ENCODE measurements at places on chromosomes 12 and 14.

GRCh38 chr12:131372706-131373195 is 338.1 kb upstream of the SFSWAP start:
- DNase-seq, result no peak

GRCh38 chr12:18457362-18457761 is 196.0 kb downstream of the PIK3C2G start:
- no peak for DNase-seq

DNA sequence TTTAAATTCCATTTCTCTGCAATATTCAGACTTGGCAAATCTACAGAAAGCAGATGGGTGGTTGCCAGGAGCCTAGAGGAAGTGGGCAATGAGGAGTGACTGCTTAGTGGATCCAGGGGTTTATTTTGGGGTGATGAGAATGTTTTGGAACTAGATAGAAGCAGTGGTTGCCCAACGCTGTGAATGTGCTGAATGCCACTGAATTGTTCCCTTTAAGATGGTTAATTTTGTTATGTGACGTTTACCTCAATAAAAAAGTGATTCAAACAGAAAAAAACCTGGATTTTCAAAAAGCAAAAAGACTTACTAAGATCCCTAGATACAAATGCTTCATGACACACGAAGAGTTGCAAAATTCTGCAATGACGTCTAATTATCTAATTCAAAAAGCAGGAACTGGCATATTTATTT is 34.2 kb downstream of the DAO start:
- DNase-seq, result peak; percentile 27

DNA sequence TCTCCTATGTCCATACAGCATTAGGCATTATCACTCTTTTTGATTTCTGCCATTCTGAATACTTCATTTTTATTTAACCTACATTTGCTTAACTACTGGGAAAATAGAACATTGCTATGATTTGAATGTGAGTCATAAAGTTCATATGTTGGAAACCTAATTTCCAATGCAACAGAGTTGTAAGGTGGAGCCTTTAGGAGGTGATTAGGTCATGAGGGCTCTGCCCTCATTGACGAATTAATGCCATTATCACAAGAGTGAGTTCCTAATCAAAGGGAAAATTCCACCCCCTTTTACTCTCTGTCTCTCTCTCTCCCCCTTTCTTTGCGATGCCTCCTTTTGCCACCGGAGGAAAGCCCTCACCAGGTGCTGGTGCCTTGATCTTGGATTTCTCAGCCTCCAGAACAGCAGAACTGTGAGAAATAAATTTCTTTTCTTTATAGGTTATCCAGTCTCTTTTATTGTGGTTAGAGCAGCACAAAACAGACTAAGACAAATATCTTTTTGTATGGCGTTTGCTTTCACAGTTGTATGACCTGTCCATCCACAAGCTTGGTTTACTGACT is 180.1 kb upstream of the ARID2 start:
- DNase-seq, result no peak

- no peak for DNase-seq
Observed at GRCh38 chr12:4201333-4202100, 72.0 kb upstream of the CCND2 start.

DNA sequence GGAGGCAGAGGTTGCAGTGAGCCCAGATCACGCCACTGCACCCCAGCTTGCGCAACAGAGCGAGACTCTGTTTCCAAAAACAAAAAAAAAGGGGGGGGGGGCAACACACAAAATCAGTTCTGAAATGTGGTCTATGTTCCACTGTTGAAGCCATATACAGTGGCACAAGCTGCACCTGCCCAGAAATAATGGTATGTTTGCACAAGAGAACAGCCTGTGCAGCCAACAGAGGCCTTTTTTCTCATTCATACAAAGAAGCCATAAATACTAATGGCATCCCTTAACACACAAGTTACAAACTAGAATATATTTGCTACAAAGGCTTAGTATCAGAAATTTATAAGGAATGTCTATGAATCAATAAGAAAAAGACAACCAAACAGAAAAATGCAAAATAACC is 37.1 kb downstream of the ITPR2 start:
- DNase-seq, result no peak

- no peak for DNase-seq
Observed at GRCh38 chr12:109157986-109158385, 41.6 kb downstream of the ACACB start.

DNA sequence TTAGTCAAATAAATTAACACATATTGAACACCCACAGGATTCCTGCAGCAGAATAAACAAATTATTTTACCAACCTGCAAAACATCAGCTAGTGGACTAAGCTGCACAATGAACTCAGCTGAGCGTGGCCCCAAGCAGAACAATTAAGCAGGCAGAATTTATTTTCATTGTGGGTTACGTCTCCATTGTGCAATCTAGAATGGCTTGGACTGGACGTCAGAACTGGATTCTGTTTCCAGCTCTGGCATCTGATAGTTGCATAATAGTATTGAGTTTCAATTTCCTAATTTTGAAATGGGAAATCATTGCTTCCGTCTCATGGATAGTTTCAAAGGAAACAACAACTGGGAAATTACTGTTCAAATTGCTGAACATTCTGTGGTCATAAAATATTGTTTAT is 35.5 kb upstream of the RERG start:
- DNase-seq, result no peak

- peak; percentile 92 for DNase-seq
Observed at GRCh38 chr14:23567186-23568020, at the start of gene AP1G2. Gene AP1G2, minus strand, starts transcription at chr14:23567791. Its CDS starts 477 bp downstream, at chr14:23567314.

DNA sequence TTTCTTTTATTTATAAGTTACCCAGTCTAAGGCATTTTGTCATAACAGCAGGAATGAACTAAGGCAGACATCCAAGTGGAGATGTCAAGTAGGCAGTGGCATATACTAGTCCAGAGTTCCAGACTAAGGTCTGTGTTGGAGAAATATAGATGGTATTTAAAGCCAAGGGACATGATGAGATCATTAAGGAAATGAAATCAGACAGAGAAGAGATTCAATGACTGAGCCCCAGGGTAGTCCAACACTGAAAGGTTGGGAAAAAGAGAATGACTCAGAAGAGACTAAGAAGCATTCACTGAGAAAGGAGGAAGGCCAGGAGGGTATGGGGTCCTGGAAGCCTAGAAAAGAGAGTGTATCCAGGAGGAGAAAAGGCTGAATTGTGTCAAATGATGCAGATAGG is 442.2 kb upstream of the CCDC196 start:
- DNase-seq, result no peak

GRCh38 chr12:126212824-126213223 is 1147.6 kb downstream of the AACS start:
- no peak for DNase-seq

DNA sequence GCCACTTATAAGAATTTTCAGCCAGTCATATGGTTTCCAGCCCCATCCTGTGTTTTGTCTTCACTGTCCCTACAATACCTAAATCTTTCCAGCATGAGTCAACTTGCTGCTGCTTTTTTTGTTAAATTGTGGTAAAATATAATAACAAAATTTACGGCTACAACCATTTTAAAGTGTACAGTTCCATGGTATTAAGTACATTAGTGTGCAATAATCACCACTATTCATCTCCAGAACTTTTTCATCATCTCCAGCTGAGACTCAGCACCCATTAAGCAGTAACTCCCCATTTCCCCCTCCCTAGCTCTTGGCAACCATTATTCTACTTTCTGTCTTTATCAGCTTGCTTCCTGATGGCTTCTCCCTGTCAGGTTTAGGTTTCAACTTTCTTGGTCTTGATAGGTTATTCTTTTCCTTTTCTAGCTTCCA is 39.1 kb downstream of the FRS2 start:
- no peak for DNase-seq

DNA sequence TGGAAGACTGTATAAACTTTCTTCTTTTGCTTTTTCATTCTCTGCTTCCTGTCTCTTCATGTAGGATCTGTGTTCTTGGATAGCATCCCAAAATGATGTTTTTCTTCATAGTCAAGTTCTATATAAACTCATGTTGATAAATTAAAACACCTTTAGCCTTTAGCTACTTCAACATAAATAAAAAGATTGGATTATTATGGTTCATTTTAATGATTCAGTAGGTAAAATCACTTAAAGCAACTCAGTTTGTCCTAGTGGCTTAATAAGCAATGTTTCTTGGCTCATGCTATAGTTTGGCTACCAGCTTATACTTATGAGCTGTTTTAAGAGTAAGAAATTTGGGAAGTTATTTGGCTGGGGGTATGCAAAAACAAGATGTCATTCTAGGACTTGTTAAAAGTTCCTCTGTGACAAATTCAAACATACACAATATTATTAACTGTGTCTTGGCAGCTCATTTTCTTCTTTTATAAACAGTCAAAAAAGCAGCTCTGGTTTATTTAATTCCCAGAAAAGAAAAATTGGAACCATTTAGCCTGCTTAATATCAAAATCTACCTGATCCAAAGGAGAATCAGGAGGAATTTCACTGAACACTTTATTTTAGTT is 111.4 kb downstream of the TMTC3 start:
- DNase-seq, result no peak

GRCh38 chr12:116978791-116979508 is 68.2 kb downstream of the FBXW8 start:
- no peak for DNase-seq

- no peak for DNase-seq
Observed at GRCh38 chr14:84208451-84208850, 1321.5 kb upstream of the FLRT2 start.

DNA sequence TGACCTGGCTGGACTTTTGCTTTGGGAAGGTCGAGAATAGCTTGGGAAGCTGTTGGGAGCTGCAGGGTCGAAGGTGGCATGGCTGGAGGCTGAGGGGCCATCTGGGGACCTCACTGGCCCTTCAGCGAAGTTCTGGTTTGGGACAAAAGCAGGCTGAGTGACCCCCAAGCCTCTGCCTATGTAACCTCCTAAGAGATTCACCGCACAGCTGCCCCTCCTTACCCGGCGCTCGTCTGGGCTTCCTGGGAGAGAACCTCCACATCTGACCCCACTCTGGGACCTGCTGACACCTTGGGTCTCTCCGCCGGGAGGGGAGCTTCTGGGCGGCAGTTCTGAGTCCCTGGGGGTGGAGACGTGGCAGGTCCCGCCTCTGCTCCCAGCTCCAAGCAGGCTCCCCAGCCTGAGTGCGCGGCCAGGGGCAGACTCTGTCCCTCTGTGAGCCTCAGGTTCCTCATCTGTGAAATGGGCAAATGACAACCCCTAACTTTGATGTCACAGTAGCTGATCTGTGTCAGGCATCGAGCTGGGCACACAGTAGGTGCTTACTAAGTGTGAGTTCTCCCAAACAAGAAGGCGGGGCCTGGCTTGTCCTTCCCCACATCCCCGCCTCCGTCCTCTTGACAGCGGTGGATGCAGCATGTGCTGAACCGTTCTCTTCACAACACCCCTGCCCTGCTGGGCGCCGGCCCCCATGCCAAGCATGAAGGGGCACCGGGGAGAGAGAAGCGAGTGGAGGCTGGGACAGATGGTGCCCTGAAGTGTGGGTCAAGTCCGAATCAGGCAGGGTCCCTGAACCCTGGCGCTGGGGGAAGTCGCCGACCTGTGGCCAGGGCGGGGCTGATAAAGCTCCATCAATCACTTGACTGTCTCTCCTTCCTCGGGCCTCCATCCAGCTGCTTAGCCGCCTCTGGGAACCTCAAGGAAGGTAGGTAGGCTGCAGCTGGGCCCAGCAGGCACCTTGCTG is 3.8 kb downstream of the EXOC3L4 start:
- no peak for DNase-seq

DNA sequence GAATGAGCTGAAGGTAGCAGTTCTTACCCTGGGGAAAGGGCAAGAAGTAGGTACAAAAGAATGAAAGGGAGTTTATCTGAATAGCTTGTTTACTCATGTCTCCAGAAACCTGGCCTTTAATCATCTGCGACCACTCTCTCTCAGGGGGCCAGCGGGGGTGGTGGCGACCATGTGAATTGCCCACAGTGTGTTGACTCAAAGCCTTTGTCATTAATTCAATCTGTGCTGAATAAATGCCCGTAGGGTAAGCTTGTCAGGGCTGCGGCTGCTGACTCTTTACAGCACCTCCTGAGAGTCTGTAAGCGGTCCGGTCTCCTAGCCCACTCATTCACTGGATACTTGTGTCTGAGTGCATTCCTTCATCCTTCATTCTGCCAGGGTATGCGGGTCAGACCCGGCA is 874.4 kb downstream of the SLC6A15 start:
- no peak for DNase-seq

DNA sequence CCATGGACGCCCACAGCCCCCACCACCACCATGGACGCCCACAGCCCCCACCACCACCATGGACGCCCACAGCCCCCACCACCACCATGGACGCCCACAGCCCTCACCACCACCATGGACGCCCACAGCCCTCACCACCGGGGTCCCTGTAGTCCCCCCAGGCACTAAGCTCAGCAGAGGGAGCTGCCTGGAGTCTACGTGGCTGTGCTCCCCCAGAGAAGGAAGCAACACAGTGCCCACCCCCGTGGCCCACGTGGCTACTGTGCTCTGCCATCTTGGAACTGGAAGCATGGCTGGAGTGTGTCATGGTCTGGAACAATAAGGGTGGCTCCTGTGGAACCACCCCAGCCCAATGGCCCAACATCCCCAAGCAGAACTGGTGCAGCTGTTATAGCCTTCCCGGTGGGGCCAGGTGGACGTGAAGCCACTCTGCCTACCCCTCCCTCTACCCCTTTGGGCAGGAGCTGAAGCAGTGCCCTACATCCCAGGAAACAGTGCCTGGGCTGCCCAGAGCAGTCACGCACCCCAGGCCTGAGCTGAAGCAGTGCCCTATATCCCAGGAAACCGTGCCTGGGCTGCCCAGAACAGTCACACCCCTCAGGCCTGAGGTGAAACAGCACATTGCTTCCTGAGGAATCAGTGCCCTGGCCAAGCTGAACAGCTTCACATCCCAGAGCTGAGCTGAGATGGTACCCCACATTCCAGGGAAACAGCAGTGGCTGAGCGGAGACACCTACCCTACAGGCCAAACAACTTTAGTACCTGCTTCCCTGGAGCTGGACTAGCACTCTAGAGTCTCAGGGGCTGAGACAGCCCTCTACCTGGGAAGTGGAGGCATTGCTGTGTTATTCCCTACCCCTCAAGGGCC is 9.0 kb upstream of the SFSWAP start:
- no peak for DNase-seq

GRCh38 chr12:120496413-120497340 is 764 bp downstream of the DYNLL1 start:
- peak; percentile 85 for DNase-seq
